GM12865 (cell line): ENCODE measurements at places on chromosomes 6 and 20.
A peak's percentile ranks its signal among the peaks of the same experiment; 100 is the strongest.

GRCh38 chr6:79301290-79301689 is 66.8 kb upstream of the HMGN3 start:
- no peak for DNase-seq

DNA sequence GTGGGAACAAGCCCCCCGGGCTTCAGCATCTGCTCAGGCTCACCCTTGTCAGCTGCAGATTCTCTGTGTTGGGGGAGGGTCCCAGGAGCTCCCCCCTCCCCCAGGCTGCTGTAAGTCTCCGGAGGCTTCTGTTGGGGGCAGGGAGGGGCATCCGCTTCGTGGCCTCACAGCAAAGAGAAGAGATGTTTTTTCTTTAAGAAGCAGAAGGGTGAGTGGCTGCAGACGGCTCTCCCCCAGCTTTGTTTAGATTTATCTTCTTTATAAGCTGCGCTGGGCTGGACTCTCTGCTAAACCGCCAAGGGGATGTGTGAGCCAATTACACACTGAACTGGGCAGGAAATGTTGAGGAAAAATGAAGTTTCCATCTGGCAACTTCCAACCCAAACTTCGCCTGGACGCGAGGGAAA is 48.7 kb upstream of the GATA5 start:
- DNase-seq: no peak

DNA sequence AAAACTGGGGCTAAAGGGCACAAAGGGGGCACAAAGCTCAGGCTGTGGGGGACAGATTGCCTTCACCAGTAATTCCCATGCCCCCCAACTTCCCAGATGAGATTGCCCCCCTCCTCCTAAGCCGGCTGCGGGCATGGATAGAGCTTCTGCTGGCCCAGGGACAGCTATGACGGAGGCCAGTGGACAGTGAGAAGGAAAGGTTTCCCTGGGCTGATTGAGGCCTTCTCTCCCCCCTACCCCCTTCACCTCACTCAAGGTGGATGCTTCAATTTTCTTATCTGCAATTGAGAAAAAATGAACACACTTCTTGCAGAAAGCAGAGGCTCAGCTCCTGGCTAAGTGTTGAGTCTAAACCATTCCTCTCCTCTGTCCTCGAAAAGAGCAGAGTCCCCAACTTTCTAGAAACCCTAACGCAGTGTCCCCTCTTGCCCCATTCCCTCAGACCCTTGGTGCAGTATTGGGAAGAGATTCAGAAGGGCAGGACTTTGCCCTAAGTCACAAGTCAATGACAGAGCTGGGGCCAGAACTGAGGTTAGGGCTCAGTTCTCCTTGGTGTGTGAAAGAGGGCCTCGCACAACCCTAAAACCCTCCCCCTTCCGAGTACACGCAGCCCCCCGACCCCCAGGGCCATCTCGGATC is 808 bp downstream of the SDC4 start:
- no peak for DNase-seq

GRCh38 chr6:168789699-168790098 is 348.7 kb downstream of the SMOC2 start:
- no peak for DNase-seq

DNA sequence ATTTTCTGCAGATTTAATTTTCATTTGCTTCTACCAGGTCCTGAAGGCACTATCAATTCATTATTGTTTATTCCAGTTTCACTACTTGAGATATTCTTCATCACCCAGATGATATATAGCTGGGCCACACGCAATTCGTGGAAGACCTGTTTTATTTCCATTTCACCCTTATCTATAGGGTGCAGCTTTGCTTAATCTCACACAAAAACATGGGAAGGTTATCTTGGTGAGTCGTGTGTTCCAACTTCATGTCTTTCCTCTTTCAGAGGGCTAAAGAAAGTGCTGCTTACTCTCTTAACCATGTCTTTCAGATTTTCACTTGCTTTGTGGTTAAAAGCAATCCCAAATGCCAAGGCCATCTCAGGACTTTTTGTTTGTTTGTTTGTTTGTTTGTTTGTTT is 194.0 kb downstream of the SOD2 start:
- DNase-seq: no peak

GRCh38 chr6:119856136-119856535 is 506.6 kb upstream of the MAN1A1 start:
- peak; percentile 10 for DNase-seq

DNA sequence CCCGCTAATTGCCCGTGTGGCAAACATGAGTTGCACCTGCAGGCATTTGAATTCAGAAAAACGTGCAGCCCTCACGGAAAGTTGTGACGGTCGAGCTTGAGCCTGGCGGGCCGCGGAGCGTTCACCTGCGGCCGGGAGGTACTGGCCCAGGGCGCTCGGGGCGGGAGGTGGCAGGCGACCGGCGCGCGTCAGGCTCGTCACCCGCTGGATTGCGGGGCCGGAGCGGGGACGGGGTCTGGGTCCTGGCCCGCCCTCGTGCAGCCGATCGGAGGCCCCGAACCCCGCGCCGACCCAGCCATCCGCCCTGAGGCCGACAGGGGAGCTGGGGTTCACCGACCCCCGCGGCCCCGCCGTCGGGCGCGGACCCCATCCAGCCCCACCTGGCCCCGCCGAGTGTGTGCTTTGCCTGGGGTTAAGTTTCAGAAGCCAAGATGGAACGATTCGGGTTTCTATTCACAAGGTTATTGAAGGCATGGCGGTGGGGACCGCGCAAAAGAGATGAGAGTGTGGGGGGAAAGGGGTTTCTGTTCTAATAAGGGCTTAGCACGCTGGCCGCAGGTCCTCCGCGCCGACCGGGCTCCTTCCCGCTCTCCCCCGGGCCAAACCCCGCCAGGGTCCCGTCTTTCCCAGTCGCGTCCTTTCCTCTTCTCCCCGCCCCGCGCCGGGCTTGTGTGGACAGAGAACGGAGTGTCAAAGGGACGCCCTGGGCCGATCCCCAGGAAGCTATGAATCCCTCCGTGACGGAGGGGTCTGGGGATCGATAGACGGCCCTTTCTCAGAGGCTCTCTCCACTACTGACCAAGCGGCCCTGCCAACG is 1.6 kb upstream of the HEY2 start:
- peak; percentile 22 for DNase-seq

DNA sequence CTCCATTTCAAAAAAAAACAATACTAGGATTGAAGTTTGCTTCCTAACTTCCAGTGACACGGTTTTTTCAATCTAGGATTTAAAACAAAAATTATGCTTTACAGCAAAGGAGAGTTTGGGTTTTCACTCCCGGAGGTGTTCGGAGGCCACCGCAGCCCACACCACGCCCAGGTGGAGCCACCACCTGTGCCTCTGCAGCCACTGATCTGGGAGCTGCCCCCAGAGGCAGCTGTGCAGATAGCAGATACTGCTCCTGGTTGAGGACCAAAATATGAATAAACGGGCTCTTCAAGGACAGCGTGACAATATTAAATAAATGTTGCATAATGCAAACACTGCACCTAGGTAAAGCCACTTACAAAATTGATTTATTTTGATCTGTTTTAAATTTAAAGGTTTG is 30.2 kb downstream of the DLL1 start:
- DNase-seq: no peak

- DNase-seq: no peak
Measured at GRCh38 chr20:1272368-1273100, 6.4 kb downstream of the SNPH start.

GRCh38 chr6:74931558-74931957 is 274.3 kb downstream of the COL12A1 start:
- DNase-seq: no peak

GRCh38 chr6:143774347-143774746 is 68.8 kb upstream of the LTV1 start:
- DNase-seq: no peak

- DNase-seq: no peak
Measured at GRCh38 chr6:56864171-56864616, 90.7 kb upstream of the BEND6 start.

DNA sequence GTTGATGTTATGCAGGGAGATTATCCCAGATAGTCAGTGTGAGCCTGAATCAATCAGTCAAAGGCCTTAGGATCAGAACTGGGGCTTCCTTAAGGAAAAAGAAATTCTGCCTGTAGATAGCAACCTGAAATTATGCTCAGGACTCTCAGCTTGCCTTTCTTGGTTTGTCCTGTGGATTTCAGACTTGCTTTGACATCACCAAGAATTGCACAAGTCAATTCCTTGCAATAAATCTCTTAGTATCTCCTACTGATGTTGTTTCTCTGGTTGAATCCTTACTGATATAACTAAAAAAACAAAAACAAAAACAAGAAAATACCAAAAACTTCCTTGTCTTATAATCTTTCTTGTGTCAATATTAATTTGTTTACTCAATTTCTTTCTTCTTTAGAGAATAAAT is 258.9 kb upstream of the TCF21 start:
- no peak for DNase-seq

GRCh38 chr6:157962601-157963302 is 18.9 kb upstream of the SYNJ2 start:
- DNase-seq: no peak
